GM04503 (cell line): ENCODE measurements at places on chromosomes 2 and 18.

- no peak for DNase-seq
These were observed 75.8 kb downstream of the RDH14 start for GRCh38 chr2:18484625-18485024.

DNA sequence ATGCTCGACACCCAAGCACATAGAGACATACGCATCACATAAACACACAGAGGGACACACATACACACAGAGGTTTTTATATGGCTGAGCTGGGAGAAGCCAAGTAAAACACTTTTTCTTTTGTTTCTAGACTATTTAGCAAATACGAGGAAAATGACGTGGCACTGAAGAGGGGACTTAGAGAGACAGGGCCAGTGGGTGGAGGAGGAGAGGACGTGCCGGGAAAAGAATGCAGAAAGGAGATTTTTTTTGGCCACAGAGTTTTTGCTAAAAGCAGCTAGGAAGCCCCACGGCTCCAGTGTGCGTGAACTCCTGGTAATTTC, 168.5 kb upstream of the KLF7 start:
- no peak for DNase-seq

GRCh38 chr18:49959176-49959575, 145.8 kb upstream of the ACAA2 start:
- DNase-seq: no peak

DNA sequence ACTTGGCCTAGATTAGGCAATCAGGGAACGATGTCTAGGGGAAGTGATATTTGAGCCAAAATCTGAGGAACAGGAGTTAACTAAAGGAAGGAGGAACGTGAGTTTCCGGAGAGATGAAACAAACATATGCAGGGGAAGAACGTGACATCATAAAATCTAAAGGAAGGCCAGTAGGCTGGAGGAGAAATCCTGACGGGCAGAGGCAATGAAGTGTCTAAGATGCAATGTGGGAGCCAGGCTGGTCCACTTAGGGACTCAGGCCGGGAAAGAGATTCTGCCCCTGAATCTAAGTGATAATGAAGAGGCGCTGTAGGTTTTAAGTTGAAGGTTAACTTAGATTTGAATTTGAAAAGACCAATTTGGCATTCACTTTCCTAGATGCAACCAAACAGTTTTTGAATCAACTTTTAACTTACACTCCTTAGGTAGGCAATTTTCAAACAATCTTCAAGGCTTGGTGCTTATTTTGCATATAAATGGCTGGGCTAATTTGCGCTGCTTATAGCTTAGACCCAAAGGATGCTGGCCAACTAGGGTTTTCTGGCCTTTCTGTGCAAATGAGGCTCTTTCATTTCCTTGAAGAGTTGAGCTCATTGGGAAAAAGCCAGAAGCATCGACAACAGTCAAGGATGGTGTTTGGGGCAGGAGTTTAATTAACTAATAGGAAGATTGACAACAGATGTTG, 221.7 kb downstream of the SOX11 start:
- no peak for DNase-seq

- DNase-seq: no peak
These were observed 8.6 kb downstream of the CYS1 start for GRCh38 chr2:10071595-10071994.

GRCh38 chr2:222604749-222605515, 51.0 kb downstream of the FARSB start:
- no peak for DNase-seq

- no peak for DNase-seq
These were observed 164.6 kb downstream of the EIPR1 start for GRCh38 chr2:3212984-3213383.

GRCh38 chr2:216415541-216415940, 3.3 kb downstream of the SMARCAL1 start:
- DNase-seq: no peak

GRCh38 chr18:50853863-50854271, 25.1 kb upstream of the ME2 start:
- DNase-seq: peak; percentile 22

DNA sequence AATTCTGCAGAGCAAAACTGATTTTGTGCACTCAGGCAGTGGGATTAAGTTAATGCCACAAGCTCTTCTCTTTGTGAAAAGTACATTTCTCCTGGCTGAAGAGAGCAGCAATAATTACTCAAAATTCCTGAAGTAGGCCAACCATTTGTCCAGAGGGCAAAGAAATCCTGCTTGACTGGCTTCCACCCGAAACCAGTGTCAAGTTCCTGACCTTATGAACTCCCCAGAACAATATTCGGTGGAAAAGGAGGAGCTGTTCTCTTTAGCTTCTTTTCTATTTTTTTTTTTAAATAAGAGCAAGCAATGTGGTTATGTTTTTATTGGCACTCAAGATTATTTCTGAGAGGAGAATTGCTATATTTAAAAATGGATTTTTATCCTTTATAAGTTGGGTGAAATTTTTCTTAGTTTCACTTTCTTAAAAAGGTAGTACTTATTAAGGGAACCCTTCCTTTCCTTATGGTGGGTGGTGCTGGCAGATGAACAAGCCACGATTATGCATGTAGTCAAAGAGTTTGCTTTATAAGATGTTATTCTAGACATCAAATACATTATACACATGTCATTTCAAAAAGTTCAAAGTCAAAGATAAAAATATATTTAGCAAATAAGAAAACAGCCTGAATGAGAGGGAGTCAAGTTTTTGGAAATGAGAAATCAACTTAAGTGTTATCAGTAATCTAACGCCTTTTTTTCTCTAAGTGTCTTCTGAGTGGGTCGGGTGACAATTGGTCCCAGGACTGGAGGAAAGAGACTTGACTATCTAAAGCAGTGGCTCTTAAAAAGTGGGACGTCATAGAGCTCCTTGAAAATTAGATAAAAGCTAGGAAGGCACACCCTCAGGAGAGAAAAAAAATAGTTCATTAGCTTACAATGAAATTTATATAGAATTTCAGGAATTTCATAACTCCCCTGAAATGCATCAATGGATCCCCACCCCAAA, 194.5 kb downstream of the IKZF2 start:
- DNase-seq: no peak

DNA sequence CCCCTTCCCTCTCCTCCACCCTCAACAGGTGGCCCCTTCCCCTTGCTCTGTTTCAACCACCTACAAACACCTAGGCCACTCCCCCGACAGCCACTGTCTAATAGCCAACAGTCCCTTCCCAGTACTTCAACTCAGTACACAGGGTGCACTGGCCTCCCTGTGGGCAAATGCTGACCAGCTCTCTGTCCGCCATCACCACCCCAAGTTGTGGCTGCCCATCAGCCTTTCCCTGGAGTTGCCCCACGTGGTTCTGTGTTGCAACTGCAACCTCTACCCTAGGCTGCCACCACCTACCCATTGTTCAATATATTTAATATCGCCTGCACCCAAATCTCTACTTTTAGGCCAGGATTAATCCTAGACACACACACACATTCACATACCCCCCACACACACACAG, 173.5 kb downstream of the MREG start:
- DNase-seq: no peak
